Inflammatory macrophage treated with lipopolysaccharide for 4 hours (primary cell): ENCODE measurements at places on chromosomes 3 and 15.
A peak's percentile ranks its signal among the peaks of the same experiment; 100 is the strongest.

DNA sequence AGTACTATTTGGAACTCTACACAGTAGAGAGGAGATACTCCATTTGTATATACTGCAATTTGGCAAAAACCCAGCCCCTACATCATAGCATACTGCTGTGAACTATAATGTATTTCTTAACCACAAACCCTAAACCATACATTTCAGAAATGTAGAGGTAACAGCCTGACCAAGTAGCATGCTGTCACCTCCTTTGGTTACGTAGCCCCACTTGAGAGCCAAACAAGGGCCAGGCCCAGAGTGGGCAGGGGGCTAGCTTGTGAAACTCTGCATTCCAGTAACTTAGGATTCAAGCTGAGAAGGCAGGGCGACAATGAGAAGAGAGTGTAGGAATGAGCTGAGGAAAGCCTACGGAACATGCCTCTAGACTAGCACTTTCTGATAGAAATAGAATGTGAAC, 135.8 kb downstream of the GREM1 start:
- DNase-seq = no peak

DNA sequence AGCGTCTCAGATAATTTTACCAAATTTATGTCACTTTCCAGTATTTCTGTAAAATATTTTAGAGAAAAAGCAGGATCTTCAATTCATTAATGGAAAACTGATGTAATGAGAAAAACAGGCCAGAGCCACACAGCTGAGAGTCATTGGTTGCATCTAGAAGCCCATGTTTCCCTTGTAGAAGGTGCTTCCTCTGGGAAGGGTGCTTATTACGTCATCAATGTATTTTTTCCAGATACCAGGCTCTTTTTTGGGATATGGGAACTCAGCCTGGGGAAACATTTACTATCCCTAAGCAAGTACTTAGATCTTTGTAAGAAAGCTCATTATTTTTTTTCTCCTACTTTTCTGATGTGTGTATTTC, 89.1 kb upstream of the PHLDB2 start:
- DNase-seq = no peak

GRCh38 chr3:2945121-2945520, 165.1 kb downstream of the IL5RA start:
- DNase-seq = no peak

- peak; percentile 88 for DNase-seq
Measured at GRCh38 chr3:105906836-105907235, 38.0 kb upstream of the CBLB start.

DNA sequence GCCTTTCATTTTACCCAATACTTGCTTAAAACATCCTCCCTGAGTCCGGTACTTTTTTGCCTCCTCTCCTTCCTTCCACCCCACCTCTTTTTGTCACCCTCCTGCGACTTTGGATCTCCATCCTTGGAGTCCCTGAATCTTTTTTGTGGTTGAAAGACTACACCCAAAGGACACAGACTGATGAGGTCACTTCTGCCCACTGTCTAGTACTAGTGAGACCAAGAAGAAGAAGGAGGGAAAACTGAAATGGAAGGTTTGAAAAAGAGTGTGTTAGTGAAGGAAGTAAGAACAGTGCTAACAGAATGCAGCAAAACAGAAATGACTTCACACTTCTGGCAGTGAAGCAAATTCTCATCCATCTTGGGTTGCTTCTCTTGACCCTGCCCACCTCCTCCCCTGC, 6.6 kb downstream of the B3GNT5 start:
- DNase-seq = peak; percentile 63

DNA sequence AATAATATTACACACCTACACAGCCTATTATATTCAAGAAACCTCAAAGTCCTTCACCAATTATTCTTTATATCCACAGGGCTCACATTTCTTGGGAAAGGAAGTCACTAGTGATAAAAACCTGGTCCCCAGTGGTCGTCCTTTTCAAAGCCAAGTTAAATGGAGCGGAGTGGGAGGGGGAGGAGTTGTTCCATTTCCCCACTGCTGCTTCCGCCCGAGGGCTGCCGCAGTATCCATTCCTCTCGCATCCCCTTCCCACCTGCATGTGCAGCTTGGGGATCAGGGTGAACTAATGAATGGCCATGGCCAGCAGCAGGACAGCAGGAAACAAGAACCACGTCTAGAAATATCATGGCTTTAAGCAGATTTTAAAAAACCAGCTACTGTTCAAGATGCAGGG, 76.4 kb upstream of the SEMA6D start:
- no peak for DNase-seq

DNA sequence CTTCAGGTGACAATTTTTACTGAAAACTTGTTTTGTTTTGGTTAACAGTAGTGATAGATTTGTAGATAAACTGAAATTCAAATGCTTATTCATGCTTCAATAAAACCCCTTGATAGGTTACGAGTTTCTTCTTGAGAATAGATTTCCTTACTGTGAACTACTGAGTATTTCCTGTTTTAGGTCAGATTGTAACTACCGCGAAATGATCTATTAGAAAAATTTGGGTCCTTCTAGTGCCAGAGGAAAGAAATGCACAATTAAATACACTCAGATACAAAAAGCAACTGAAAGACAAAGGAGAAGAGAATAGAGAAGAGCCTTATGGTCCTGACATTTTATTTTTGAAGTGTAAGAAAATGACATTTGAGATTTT, 251.7 kb upstream of the TBL1XR1 start:
- no peak for DNase-seq

- no peak for DNase-seq
Measured at GRCh38 chr3:105812194-105812586, 56.6 kb downstream of the CBLB start.

GRCh38 chr3:29754346-29754745, 473.5 kb downstream of the RBMS3 start:
- no peak for DNase-seq

- DNase-seq = no peak
Measured at GRCh38 chr3:32200490-32200889, 38.0 kb upstream of the CMTM8 start.

DNA sequence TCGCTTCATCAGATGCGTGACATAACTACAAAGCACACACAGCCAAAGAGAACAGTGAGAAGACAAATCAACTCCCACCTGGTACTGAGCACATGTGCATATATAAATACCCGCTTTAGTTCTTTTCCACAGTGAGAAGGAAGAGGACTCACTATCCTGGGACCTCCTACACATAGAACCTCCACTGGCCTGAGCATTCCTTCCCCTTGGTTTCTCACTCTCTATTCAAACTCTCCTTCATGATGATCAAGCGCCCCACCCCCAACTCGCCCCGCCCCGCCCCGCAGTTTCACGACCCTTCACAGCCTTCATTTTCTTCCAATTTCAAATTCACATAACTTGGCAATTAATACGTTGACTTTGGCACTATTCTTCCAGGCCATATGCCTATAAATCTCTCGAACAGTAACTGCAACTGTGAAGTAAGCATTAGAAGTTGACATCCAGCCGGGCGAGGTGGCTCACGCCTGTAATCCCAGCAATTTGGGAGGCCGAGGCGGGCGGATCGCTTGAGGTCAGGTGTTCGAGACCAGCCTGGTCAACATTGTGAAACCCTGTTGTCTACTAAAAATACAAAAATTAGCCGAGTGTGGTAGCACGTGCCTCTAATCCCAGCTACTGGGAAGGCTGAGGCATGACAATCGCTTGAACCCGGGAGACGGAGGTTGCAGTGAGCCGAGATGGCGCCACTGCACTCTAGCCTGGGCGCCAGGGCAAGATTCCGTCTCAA, 1.1 kb downstream of the RPS17 start:
- no peak for DNase-seq

DNA sequence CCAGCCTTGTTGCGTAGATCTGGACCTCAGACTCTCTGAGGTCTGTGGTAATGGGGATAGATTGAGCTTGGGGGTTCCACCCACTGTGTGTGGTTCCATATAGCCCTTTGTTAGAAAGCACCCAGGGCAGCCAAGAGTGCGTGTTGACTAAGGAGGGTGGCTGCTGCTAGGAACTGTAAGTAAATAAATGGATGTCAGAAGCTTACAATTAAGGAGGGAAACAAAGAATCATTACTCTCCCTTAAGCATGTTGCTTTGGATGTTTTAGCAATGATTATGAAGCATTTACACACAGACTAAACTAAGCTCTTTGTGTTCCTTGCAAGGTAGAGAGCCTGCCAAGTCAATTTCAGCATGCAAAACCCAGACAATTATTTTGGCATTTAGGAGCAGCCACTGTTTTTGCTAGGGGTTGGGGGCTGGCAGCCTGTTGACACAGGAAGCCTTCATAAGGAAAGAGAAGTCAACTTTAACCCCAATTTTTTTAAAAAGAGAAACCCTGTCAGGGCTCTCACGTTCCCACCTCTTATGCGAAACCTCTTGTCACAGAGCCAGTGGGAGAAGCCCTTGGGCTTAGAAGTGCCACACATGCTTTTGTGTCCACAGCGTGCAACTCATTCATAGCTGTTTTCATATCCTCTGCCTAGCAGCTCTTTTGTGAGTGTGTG, 127.8 kb downstream of the CMSS1 start:
- DNase-seq = no peak

- no peak for DNase-seq
Measured at GRCh38 chr3:57006949-57007419, 53.5 kb upstream of the SPATA12 start.

DNA sequence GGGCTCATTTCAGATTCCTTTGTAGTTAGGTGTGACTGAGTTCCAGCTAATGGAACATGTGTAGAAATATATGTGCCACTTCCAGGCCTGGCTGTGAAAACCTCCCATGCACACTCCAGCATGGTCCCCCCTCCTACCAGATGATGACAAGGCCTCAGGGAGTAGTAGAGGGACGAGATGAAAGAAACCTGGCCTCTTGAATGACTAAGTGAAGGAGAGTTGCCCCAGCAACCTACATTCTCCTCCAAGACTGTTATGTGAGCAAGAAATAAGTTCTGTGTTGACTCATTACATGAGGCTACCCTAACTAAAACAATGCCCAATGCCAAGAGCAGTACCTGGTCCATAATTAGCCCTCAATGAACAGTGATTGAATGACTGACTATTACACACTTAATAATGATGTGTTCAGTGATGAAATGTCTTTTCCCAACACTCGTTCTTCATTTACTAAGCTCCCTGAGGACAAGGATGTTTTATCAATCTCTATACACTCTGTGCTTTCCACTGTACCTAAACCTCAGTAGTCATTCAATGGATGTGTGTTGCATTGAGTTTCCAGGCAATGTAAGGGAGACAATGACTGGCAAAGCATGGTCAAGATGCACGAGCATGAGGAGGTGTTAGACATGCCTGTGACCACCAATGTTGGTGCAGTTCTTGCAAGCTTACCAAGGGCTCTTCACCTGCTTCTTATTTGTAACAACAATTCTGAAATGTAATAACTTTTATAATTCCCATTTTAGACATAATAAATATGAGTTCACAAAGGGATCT, 62.0 kb upstream of the BCL6 start:
- no peak for DNase-seq

DNA sequence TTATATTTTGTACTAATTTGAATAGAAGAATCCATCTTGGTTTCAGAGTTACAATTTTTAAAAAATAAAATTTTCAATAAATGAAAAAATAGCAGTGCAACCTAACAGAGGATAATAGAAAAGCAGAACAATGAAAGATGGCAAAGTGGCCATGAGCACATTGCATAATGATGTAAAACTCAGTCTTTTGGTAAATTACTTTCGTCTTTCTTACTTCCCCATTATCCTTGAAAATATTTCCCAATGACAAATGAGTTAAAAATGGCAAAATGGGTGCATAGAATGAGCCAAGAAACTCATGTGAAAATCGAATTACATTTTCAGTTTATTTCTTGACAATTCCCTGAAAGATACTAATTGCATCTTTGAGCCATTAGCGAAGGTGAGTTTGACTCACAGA, 236.4 kb downstream of the CDIN1 start:
- peak; percentile 73 for DNase-seq

DNA sequence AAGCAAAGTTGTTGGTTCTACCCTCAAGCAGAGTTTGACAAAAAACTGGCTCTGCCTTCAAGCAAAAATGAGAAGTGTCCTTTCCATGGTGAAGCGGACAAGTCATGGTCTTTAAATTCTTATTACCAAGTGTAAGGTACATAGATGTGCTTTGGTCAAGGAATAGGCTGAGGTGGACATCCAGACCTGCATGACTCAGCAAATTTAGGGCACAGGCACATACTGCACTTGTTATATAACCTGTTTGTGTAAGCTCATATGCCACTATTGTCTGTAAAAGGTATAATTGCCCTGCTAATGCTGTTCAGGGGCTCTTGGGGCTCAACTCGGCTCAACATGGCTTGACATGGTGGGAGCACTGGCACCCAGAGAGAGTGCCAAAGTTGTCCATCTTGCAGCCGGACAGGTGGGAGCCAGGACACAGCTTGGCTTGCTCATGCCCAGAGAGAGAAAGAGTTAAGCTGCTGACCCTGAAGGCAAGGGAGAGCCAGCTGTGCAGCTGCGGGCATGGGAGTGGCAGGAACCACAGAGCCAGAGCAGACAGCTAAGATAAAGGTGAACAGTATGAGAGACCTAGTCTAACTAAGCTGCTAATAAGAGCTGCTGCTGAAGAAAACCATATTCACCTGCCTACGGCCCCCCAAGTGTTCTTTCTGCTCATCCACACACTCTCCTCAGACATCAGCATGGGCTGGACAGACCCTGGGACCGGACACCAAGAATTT, 17.7 kb downstream of the MCCC1 start:
- no peak for DNase-seq

DNA sequence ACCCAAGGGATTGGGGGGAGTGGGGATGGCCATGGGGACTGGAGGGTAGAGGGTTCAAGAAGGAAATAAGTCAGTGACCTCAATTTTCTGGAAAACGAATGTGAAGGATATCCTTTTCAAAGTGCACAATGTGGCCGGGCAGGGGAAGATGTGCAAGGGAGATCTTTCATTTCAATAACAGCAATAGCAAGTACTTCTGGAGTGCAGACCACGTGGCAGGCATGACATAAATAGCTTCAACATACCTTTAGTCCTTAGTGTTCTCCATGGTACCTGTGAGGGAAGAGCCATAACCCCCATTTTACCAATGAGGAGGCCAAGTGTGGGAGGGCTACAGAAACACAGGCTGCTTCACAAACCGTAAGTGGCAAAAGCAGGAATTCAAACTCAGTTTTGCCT, 138.7 kb downstream of the FOXP1 start:
- DNase-seq = no peak

DNA sequence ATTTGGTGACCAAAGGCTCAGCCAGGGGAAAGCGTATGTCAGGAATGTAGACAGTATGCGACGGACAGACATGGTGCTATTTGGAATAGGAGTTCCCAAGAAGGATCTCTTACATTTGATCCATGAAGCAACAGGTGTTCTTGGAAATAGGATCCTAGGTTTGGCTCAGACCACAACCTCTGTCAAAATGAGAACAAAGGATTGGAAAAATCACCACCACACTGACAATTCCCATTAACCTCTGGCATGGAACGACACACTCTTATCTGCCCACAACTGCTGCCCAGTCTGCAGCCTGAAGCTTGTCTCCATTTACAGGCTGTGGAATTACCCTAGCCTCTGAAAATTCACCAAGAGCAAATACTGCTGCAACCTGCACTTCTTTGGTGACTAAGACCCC, 33.6 kb upstream of the LRRN1 start:
- no peak for DNase-seq
